ENCODE measurements at places on chromosomes 5 and 9. TPM values are rescaled to one million over a fixed set of nuclear protein-coding genes. Genes with fewer than 3 reads are reported as not detected.

HRH2 gene
- total RNA-seq = not detected

GARNL3 gene
- 8.3 TPM for total RNA-seq

GRM6 gene
- not detected for total RNA-seq

C5orf52 gene
- not detected for total RNA-seq

SOHLH1 gene
- total RNA-seq = not detected

MLANA gene
- total RNA-seq = not detected

SLC9A3 gene
- total RNA-seq = 1.5 TPM

SEMA5A gene
- 0.27 TPM for total RNA-seq

CCDC192 gene
- total RNA-seq = not detected

TRIM36 gene
- total RNA-seq = 0.43 TPM

THBS4 gene
- total RNA-seq = not detected

ZNF367 gene
- 13.8 TPM for total RNA-seq

SLC36A2 gene
- total RNA-seq = not detected

IL3 gene
- not detected for total RNA-seq

GHR gene
- total RNA-seq = 1.7 TPM

CDO1 gene
- total RNA-seq = 3.5 TPM

CTXN3 gene
- not detected for total RNA-seq

OR1L6 gene
- total RNA-seq = not detected

GGTA1 gene
- 0.29 TPM for total RNA-seq

S1PR3 gene
- total RNA-seq = 22.7 TPM

Data from thoracic aorta endothelial cell (primary cell).